ENCODE measurements at places on chromosomes 3 and 15. TPM values are rescaled to one million over a fixed set of nuclear protein-coding genes. Genes with fewer than 3 reads are reported as not detected.

Gene ADCY5
- 0.57 TPM for total RNA-seq

Gene CTXN2
- total RNA-seq, result not detected

Gene SYNM
- total RNA-seq, result 33.6 TPM

Gene ANKRD34C
- not detected for total RNA-seq

Gene ACKR2
- total RNA-seq, result not detected

Gene RBPMS2
- total RNA-seq, result 6.1 TPM

Gene TM4SF18
- total RNA-seq, result 31.8 TPM

Gene SKIL
- 34.2 TPM for total RNA-seq

Gene XYLB
- total RNA-seq, result 3.8 TPM

Gene SUSD5
- 3.4 TPM for total RNA-seq

Gene SHC4
- total RNA-seq, result 0.80 TPM

Gene SKOR1
- total RNA-seq, result 0.07 TPM

Gene EIF2A
- total RNA-seq, result 71.4 TPM
